Activated effector memory CD4-positive, alpha-beta T cell treated with Interleukin-2 at 50 U/mL for 16 hours (primary cell): ENCODE measurements at places on chromosomes 12 and 14.

DNA sequence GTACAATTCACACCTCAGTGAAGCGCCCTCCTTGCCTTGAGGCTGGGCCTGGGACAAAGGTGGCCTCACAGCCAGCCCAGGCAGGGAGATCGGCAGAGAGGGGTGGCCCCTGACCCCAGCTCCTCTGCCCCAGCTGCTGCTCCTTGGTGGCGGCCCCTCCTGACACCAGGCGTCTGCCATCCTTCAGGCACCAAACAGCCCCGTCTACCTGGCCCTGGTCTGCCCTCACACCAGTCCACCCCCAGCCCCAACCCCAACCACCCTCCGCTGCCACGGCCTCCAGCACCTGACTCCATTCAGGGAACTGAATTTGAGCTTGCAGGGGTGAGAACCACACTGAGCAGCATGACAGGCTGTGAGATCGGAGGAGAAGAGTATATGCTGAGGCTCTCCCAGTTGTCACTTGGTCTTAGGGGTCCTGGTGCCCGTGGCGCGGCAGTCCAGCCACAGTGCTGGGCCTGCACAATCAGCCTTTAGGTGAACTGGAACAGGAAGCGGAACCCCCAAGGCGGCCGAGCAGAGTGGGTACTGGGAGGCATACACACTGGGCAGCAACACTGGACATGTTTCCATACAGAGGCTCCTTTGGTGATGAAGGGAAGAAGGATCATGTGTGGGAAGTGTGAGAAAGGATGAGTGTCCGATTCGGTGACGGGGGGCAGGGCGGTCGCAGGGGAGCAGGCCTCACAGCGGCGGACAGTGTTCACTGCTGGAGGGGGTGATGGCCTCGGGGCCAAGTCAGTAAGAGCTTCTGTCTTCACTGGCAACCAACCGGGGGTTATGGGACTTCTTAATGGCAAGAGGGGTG lies 18.7 kb downstream of the ZFYVE21 start:
- no peak for DNase-seq

GRCh38 chr14:24802236-24802635 lies 168.2 kb upstream of the GZMB start:
- no peak for DNase-seq

DNA sequence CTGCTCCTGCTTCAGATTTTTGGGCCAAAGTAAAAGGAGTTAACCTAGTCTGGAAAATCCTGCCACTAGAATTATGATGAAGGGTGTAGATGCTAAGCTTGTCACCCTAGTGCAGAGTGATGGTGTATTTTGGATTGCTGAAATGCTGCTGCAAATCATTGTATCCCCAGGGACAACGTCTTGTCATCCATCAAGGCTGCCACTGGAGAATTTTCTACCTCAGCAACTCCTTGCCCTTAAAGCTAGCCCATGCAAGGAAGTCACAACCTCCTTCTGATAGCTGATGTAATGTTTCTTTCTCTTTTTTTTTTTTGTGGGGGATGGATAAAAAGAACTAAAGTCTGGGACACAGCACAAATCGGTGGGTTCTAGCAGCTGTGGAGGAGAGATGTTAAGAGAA lies 139.4 kb upstream of the FRMD6 start:
- DNase-seq: no peak

DNA sequence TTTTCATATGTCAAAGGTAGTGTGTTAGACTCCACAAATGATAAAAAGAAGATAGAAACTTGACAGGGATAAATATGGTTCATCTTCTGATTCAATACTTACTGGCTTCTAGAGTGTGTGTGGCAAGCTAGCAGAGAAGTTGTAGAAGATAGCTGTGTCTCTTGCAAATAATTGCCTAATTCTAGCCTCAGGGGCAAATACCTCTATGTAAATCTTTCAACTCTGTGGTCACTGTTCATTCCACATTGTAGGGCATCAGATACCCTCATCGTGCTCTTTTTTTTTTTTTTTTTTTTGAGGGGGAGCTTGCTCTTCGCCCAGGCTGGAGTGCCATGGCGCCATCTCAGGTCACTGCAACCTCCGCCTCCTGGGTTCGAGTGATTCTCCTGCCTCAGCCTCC lies 1.7 kb downstream of the OLR1 start:
- no peak for DNase-seq

DNA sequence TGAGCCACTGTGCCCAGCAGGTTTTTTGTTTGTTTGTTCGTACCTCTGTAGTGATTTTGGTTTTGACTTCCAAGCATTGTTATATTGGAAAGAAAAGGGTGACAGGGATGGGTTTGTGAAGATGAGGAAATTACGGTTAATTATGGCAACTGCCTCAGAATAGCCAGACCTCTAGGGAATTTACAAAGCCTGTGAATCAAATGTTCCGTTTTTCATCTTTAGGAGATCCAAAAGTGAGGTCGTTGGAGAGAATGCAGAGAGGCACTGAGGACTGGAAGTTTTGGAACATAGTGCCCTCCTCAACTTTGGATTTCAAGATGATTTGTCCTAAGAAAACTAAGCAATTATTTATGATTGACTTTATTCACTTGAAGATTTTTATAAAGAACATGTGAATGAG lies 54.5 kb upstream of the EVL start:
- DNase-seq: no peak

DNA sequence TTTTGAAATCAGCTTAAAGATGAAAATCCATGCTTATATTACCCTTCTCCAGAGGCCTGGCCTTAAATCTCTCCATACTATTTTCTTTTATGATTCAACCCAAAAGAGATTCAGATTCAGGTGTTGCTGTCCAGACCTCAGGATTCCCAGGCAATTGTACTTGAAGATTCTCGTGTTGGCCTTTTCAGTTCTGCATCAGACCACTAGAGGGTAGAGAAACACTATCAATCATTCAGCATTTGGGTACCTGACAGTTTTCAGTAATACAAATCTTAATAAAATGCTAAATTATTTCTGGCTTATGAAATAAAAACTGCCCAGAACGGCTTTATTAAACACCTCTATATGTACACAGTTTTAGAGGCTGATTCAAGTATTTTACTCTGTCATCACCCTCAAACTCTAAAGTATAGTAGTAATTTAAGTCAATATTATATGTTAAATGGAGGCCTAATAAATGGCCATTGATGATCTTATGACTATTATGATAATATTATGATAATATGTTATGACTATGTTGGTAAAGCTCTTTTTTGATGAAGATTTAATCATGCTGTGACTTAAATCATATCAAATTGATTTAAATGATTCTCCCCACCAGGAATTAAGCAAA lies 301.1 kb downstream of the DUSP6 start:
- no peak for DNase-seq

GRCh38 chr12:2944401-2945047 lies 14.7 kb upstream of the TEAD4 start:
- DNase-seq: peak; percentile 13

GRCh38 chr12:12562585-12563261 lies at the start of gene DUSP16:
DUSP16 (minus strand) TSS chr12:12562863; CDS start chr12:12521098, 41,765 bp downstream.
- DNase-seq: peak; percentile 64
